Right atrium auricular region (tissue), 2 donors: ENCODE measurements at places on chromosomes 1 and 21. TPM values are rescaled to one million over a fixed set of nuclear protein-coding genes. Genes with fewer than 3 reads are reported as not detected.

Gene DVL1
- 75.0 TPM for total RNA-seq

Gene LCE1E
- not detected for total RNA-seq

Gene SPSB1
- 20.1 TPM for total RNA-seq

Gene FDPS
- total RNA-seq: 73.1 TPM

Gene CD1D
- total RNA-seq: 2.0 TPM

Gene MAP3K6
- total RNA-seq: 31.3 TPM

Gene SPRR2E
- total RNA-seq: not detected

Gene USH2A
- total RNA-seq: 5.6 TPM

Gene TMEM82
- total RNA-seq: not detected

Gene PADI1
- total RNA-seq: not detected

- H3K27ac ChIP-seq: no peak overlapping the region
- H3K36me3 ChIP-seq: no peaks in the 10 kb centered on the region
- no peaks in the 10 kb centered on the region for H3K27me3 ChIP-seq
- DNase-seq: no peak
- no peak overlapping the region for H3K4me3 ChIP-seq
Measured at GRCh38 chr1:107897438-107898345, 67.3 kb downstream of the VAV3 start.

GRCh38 chr1:156033011-156033410, 12.3 kb upstream of the SSR2 start:
- H3K27me3 ChIP-seq: no peaks in the 10 kb centered on the region
- no peak for DNase-seq

DNA sequence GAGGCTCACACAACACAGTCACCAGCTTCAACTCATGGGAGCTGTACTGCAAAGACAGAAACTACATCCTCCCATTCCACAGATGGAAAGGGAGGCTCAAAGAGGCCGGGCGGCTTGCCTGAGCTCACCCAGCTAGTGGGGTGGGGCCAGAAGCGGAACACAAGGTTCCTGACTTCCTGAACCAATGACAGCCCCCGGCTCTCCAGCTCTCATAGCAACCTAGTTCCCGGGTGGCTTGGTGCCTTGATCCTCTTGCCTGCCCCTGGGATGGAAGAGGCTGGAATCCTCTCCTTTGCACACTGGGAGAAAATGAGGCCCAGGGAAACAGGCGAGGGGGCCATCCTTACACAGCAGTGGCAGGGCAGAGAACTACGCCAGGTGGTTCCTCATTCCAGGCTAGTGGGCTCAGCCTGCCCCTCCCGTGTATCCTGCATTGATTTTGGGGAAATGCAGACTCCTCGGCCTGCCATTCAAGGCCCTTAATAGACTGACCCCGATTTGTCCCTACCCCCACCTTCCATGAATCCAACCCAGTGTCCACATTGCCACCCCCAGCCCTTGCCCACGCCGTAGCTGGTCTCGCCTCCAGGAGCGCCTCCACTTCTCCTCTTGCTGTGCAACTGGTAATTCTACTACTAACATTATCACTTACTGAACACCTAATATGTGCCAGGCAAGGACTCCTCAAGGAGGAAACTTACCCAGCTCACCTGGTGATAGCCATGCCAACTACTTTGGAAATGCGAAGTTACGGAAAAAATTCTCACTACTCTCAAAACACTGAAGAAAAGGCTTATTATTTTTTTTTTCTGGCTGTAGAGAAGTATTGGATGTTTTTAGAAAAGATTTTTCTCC, 5.0 kb downstream of the RAP1GAP start:
- H3K27ac ChIP-seq: peak overlapping the region; percentile 65
- peaks cover 56% of the 10 kb centered on the region for H3K4me1 ChIP-seq
- peaks cover 3% of the 10 kb centered on the region for H3K27me3 ChIP-seq
- no peaks in the 10 kb centered on the region for H3K36me3 ChIP-seq

DNA sequence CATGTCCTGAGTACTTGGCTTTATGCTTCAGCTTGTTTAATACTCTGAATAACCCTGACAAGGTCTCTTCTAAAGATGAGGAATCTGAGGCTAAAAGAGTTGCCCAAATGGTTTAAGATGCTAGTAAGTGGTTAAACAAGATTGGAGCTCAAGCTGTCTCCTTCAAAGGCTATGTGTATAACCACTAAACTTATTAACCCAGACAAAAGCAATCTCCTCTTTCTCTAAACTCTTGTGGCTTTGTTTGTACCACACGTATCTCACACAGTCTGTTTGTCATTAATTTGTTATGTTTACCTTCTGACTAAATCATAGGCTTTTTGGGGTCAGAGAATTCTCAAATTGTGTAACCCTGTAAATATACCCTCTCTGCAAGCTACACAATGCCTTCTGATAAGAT, 89.9 kb downstream of the HMCN1 start:
- no peak overlapping the region for H3K4me3 ChIP-seq
- H3K27ac ChIP-seq: no peak overlapping the region
- H3K4me1 ChIP-seq: no peaks in the 10 kb centered on the region
- DNase-seq: no peak

- DNase-seq: no peak
- no peaks in the 10 kb centered on the region for H3K36me3 ChIP-seq
Measured at GRCh38 chr1:99441299-99442095, 177.2 kb downstream of the PLPPR4 start.

- H3K27me3 ChIP-seq: no peaks in the 10 kb centered on the region
- no peaks in the 10 kb centered on the region for H3K36me3 ChIP-seq
- DNase-seq: no peak
- no peak overlapping the region for H3K27ac ChIP-seq
- peaks cover 22% of the 10 kb centered on the region for H3K4me1 ChIP-seq
- H3K4me3 ChIP-seq: no peak overlapping the region
Measured at GRCh38 chr1:65260851-65261473, 48.4 kb upstream of the DNAJC6 start.

- no peaks in the 10 kb centered on the region for H3K4me1 ChIP-seq
- no peaks in the 10 kb centered on the region for H3K27me3 ChIP-seq
- H3K27ac ChIP-seq: no peak overlapping the region
- no peaks in the 10 kb centered on the region for H3K36me3 ChIP-seq
Measured at GRCh38 chr21:42427809-42428419, 24.2 kb downstream of the UBASH3A start.

DNA sequence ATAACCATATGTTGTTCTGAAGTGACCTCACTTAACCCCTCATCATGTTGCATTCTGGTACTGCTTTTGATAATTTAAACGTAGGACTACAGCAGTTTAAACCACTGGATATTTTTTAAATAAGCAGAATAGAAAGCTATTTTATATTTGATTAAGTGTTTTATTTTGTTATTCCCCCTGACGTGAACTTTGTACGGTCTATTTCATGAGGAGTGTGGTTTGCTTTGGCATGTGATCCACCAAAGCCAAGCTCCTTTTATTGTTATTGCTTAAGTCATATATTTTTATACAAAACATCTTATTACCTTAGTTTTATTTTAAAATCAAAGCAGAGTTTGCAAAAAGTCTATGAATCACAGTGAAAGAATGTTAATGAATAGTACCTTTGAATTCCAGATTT, 101.4 kb upstream of the L1TD1 start:
- H3K4me3 ChIP-seq: no peak overlapping the region
- no peak for DNase-seq
- H3K4me1 ChIP-seq: no peaks in the 10 kb centered on the region
- no peak overlapping the region for H3K27ac ChIP-seq
- H3K36me3 ChIP-seq: peaks cover 2% of the 10 kb centered on the region
- no peaks in the 10 kb centered on the region for H3K27me3 ChIP-seq

GRCh38 chr1:24236789-24237371, 49.8 kb upstream of the IFNLR1 start:
- H3K36me3 ChIP-seq: no peaks in the 10 kb centered on the region
- no peak overlapping the region for H3K4me3 ChIP-seq
- no peaks in the 10 kb centered on the region for H3K4me1 ChIP-seq
- no peaks in the 10 kb centered on the region for H3K27me3 ChIP-seq

GRCh38 chr1:109312246-109312645, 5.4 kb upstream of the MYBPHL start:
- H3K4me1 ChIP-seq: peaks cover 23% of the 10 kb centered on the region
- H3K36me3 ChIP-seq: peaks cover 64% of the 10 kb centered on the region
- H3K4me3 ChIP-seq: no peak overlapping the region
- no peak for DNase-seq
- no peak overlapping the region for H3K27ac ChIP-seq

DNA sequence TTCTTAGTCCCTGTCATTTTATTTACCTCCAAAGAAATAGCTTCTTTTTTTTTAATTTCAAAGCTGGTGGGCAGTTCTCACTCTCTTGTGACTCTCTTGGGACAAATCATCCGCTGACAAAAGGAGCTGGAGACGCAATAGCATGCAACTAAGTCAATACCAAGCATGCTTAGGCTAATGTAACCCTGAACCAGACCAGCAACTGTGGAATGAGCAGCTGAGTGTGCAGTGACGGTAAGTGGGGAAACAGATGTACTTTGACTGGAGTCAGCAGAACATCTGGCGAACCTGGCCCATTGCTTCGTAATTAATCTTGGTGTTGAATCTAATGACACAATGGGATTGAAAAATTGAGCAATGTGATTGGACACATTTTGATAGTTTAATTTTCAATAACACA, 280.7 kb upstream of the PLXNA2 start:
- H3K27ac ChIP-seq: no peak overlapping the region
- peaks cover 7% of the 10 kb centered on the region for H3K4me1 ChIP-seq
- H3K27me3 ChIP-seq: no peaks in the 10 kb centered on the region

- no peaks in the 10 kb centered on the region for H3K27me3 ChIP-seq
- no peak for DNase-seq
- H3K4me3 ChIP-seq: no peak overlapping the region
- H3K27ac ChIP-seq: no peak overlapping the region
- H3K4me1 ChIP-seq: no peaks in the 10 kb centered on the region
- no peaks in the 10 kb centered on the region for H3K36me3 ChIP-seq
Measured at GRCh38 chr1:246577720-246578106, 11.5 kb downstream of the CNST start.

- no peak overlapping the region for H3K27ac ChIP-seq
- H3K27me3 ChIP-seq: no peaks in the 10 kb centered on the region
- no peak for DNase-seq
- peaks cover 7% of the 10 kb centered on the region for H3K4me1 ChIP-seq
- H3K4me3 ChIP-seq: no peak overlapping the region
Measured at GRCh38 chr1:202018468-202019234, 8.3 kb downstream of the ELF3 start.

DNA sequence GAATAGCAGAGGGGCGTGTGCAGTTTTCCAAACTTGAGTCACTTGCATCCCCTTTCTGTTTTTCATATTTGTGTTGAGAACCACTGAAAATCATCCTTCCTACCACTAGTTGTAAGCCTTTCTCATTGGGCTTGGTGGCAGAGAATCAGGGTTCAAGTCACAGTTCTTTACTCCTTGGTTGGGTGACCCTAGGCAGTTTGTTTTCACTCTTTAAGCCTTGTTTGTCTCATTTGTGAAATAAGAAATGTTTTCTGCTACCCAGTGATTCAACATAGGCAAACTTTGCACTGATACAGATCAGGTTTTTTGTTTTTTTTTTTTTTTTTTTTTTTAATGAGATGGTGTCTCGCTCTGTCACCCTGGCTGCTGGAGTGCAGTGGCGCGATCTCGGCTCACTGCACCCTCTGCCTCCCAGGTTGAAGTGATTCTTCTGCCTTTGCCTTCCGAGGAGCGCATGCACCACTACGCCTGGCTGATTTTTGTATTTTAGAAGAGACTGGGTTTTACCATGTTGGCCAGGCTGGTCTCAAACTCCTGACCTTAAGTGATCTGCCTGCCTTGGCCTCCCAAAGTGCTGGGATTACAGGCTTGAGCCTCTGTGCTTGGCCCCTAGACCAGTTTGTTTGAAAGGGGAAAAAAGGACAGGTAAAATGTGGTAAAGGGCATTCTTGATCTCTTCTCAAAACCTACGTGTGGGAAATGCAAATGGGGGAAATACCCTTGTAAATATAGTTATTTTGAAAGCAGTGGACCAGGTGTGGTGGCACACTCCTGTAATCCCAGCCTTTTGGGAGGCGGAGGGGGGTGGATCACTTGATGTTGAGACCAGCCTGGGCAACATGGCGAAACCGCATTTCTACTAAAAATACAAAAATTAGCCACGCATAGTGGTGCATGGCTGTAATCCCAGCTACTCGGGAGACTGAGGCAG, 3.2 kb downstream of the CLIC4 start:
- H3K27ac ChIP-seq: peak overlapping the region; percentile 60
- no peaks in the 10 kb centered on the region for H3K4me1 ChIP-seq
- no peaks in the 10 kb centered on the region for H3K27me3 ChIP-seq
- peak overlapping the region; percentile 95 for H3K4me3 ChIP-seq
- DNase-seq: no peak

DNA sequence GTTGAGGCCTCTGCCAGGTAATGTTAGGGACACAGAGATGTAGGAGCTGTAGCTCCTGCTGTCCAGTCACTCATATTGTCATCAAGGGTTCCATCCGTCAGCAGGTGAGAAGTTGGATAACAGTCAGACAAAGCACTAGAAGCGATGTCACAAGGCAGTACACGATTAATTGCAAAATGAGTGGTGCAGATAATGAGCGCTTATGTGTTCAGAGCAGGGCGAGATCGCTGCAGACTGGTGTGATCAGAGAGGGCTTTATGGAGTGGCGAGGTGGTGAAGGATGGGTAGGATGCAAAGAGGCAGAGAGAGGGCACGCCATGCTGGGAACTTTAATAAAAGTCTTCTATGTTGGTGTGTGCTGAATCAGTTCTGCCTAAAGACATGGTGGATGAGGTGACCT, 8.8 kb downstream of the TMCC2 start:
- H3K27me3 ChIP-seq: no peaks in the 10 kb centered on the region
- H3K4me3 ChIP-seq: no peak overlapping the region
- no peaks in the 10 kb centered on the region for H3K4me1 ChIP-seq
- no peak for DNase-seq
- peaks cover 3% of the 10 kb centered on the region for H3K36me3 ChIP-seq
- peak overlapping the region; percentile 45 for H3K27ac ChIP-seq

GRCh38 chr1:244080343-244080929, 29.4 kb downstream of the ZBTB18 start:
- no peak overlapping the region for H3K4me3 ChIP-seq
- H3K27ac ChIP-seq: no peak overlapping the region
- H3K36me3 ChIP-seq: no peaks in the 10 kb centered on the region
- no peak for DNase-seq

GRCh38 chr1:171898941-171899340, 57.6 kb downstream of the DNM3 start:
- H3K27me3 ChIP-seq: no peaks in the 10 kb centered on the region
- no peaks in the 10 kb centered on the region for H3K36me3 ChIP-seq
- H3K4me3 ChIP-seq: no peak overlapping the region
- H3K4me1 ChIP-seq: no peaks in the 10 kb centered on the region
- DNase-seq: no peak

GRCh38 chr1:60033066-60033465, 40.5 kb downstream of the C1orf87 start:
- H3K4me3 ChIP-seq: no peak overlapping the region
- H3K36me3 ChIP-seq: no peaks in the 10 kb centered on the region
- no peaks in the 10 kb centered on the region for H3K27me3 ChIP-seq
- H3K4me1 ChIP-seq: no peaks in the 10 kb centered on the region
